ENCODE measurements at places on chromosomes 2 and 18.

GRCh38 chr2:180523621-180524340 lies 456.6 kb upstream of the UBE2E3 start:
- peak; percentile 12 for DNase-seq

GRCh38 chr2:11315074-11315705 lies 29.2 kb downstream of the ROCK2 start:
- DNase-seq: no peak

DNA sequence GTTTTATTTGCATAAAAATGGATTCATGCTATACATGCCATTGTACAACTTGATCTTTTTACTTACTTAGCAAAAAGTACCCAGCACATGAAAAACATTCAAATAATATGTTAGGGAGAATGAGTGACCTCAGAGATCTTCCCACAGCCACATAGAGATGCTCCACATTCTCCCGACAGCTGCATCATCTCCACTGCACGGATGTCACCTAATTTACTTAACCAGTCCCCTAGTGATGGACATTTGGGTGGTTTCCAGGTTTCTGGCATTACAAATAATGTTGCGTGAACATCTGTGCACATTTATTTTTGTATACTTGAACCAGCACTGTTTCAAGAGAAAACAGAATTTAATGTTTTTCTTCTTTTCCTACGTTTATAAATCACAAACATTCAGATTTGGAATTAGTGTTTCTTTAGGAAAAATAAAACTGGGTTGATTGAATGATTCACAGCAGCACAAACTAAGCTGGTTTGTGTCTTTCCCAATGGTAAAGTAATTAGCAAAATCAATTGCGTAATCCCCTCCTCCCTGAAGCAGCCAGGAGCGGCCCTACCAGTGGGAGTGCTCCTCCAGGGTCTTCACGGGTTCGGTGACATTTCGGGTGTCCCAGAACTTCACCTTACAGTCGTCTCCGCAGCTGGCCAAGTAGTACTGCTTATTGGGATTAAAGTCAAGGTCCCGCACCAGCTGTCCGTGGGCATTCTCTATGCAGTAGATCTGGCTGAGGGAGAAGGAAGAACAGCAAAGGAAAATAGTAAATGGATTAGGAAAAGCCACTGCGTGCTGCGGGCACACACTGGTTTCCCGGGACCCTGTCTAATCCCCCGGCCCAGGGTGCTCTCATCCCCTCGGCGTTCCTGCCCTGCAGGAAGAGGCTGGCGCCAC lies 183.9 kb downstream of the EIPR1 start:
- no peak for DNase-seq

DNA sequence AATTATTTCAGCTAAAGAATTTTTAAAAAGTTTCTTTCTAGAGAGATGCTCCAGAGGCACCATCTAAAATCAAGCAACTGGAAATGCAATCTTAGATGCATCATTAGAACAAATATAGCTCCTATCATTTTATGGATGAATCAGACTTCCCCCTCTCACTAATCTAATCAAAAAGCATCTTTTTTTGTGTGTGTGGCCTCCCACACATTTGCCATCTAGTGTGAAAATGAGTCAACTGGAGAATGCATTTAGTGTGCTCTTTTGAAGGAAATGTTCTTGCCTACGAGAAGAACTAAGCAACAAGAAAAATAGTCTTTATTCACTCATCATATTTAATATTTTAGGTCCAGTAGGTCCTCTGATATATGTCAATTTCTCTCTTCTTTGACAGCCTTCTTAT lies 39.5 kb upstream of the FIGN start:
- DNase-seq: no peak

DNA sequence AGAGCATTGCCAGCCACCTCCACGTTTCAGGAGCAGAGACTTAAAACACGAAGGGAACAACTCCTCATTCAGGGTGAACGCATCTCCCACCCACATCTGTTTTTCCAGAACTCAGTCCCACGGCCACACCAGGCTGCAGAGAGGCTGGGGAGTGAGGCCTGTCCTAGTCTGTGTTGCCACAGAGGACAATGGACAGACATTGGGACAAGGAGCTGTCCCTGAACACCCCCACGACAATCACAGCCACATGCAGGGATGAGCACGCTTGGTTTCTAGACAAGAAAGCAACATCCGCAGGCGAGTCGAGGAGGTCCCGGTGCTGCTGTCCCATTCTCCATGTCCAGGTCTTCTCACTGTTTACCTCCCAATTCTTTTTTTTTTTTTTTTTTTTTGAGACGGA lies 167.4 kb downstream of the EIPR1 start:
- no peak for DNase-seq

DNA sequence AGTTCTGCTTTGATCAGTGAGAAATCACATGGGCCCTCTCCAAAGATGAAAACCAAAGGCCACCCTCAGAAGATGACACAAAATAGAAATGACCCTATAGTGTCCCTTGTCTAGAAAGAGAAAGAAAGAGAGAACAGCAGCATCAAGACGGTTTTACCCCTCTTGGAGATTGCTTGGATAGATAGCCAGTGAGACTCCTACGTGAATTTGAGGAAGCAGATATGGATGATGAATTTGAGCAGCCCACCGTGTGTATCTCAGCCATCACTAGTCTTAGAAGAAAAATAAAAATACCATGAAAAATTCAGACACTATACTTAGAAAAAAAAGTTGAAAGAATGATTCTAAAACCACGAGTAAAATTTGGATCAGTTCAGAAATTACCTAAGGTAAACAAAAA lies 329.1 kb upstream of the CNTNAP5 start:
- DNase-seq: no peak

- no peak for DNase-seq
Measured at GRCh38 chr2:30325600-30326328, 94.4 kb downstream of the LBH start.

DNA sequence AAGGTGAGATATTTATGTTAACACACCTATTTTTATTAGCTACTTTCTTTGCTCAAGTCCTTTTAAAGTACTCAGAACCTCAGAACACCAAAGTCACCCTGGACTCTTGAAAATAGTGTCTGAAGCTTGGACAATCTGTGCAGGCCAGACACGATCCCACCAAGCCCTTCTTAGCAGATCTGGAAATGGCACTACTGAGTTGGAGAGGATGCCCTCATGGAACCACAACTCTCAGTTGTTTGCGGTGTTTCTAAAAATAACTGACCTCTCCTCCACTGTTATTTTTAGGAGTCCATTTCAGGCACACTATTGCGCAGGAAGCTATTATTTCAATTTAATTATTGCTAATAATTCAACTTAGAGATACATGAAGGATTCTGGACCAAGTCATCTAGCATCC lies 103.5 kb upstream of the ITGB6 start:
- DNase-seq: no peak

DNA sequence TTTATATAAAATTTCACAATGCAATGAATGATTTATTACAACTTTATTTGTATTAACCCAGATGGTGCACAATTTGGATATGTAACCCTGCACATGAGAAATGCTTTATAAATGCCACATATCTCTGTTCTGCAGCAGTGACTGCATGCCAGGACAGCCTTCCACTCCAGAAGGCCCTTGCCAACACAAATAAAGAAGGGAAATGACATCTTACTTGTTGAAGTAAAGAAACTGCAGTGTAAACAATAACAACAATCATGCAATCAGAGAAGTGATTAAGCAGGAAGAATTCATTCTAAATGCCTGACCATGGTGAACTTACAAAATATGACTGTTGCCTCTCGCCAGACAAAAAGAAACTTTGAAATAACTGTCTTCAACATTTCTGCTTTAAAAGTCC lies 129.9 kb upstream of the CHST9 start:
- no peak for DNase-seq

DNA sequence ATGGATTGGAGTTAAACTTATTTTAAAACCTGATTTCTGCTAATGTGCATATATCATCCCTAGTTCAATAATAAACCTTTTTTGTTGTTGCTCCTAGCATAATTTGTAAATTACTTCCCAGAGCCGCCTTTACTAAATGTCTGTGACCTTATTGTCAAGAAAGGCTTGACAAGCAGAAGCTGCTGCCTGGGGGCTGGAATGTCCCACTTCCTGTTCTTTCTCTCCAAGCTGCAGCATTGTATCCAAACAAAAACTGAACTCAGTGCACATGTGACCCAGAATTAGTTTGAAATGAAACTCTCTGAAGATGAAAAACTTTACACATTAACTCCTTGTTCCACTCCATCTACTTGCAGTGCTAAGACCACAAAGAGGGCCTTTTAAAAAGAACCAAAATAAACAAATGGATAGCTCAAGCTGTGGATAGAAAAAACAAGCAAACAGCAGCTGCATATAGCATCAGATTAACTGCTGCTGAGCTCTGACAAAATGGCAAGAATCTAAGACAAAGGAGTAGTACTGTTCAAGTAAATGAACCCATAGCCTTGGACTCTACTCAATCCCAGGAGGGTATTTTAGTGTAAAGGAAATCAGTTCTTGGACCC lies 99.8 kb upstream of the NEUROD1 start:
- no peak for DNase-seq

GRCh38 chr2:240930096-240930630 lies 24.0 kb downstream of the CROCC2 start:
- no peak for DNase-seq

DNA sequence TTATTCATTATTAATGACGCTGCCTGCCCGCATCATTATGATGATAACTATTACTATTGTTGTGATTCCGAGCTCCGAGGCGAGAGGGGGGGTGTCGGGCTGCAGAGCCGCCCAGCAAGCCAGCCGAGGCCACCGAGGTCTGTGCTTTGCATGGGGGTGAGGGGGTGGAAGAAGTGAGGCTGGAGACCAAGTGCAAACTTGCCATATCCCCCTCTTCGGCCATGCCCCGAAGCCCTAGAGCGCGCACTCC lies 3.6 kb downstream of the BCL11A start:
- DNase-seq: no peak

- no peak for DNase-seq
Measured at GRCh38 chr18:76515576-76515975, 20.5 kb upstream of the ZNF516 start.

GRCh38 chr2:197024206-197024605 lies 97.7 kb upstream of the PGAP1 start:
- DNase-seq: no peak

- peak; percentile 41 for DNase-seq
Measured at GRCh38 chr2:172460780-172461201, 33.4 kb downstream of the ITGA6 start.

- DNase-seq: no peak
Measured at GRCh38 chr2:213068676-213069359, 82.6 kb downstream of the IKZF2 start.

GRCh38 chr2:238643400-238643907 lies 204.4 kb upstream of the TWIST2 start:
- no peak for DNase-seq

DNA sequence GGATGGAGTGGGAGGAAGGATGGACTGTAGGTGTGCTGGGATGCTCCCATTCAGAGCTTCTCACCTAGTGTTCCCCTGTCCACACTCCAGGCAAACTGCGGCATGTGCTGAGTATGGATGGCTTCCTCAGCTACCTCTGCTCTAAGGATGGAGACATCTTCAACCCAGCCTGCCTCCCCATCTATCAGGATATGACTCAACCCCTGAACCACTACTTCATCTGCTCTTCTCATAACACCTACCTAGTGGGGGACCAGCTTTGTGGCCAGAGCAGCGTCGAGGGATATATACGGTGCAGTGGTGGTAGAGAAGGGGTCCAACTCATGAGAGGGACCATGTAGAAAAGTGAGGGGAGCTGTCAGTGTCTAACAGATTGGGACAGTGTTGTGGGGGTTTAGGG lies 20.2 kb downstream of the PLCD4 start:
- no peak for DNase-seq

DNA sequence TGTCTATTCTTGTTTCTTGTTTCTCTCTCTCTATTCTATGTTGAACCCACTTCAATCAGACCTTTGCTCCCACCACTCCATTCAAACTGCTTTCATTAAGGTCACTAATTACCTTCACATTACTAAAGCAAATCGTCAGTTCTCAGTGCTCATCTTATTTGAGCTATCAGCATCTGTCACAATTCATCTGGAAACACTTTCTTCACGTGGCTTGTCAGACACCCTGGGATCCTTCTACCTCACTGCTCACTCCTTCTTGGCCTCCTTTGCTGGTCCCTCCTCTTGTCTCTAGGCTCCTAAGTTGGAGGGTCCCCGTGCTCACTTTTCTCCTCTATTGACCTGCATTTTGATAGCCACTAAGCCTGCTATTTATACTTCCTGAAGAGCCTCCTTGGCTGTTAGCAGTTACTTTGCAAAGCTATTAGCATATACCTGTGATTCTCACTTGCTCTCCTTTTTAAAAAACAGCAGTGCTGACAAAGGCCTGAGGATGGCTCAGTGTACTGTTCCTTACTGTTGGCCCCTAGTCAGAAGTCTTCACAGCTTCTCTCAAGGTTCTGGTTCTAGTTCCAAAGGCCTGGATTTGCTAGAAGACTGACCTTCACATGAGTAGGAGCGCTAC lies 80.2 kb downstream of the PLEKHM3 start:
- DNase-seq: no peak

DNA sequence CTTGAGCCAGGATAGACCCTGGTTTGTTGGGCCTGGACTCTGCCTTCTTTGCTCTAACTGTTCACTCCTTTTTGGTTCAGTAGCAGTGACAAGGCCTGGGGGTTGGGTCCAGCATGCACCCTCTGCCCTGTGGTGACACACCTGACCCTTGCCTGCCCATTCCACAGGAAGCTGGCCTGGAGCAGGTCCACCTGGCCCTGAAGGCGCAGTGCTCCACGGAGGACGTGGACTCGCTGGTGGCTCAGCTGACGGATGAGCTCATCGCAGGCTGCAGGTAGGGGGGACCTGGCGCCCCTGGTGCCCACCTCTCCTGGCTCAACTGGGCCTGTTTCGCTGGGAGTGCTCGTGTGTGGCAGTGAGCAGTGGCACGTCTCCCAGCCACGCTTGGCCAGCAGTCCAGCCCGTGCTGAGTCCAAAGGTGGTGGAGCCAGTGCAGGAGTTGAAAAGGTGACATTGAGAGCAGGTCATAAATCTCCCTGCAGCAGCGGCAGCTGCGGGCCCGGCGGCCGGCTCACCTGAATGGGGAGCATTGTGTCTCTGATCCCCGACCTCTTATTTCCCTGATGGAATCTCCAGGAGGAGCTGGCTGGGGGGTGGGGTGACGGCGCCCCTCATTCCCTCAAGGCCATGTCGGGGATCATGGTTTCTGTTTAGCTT lies 102.6 kb downstream of the DYSF start:
- no peak for DNase-seq

- no peak for DNase-seq
Measured at GRCh38 chr2:96912346-96913116, 42.7 kb upstream of the SEMA4C start.
